Skin of body (tissue), 3 donors: ENCODE measurements at places on chromosomes 1 and 21.

DNA sequence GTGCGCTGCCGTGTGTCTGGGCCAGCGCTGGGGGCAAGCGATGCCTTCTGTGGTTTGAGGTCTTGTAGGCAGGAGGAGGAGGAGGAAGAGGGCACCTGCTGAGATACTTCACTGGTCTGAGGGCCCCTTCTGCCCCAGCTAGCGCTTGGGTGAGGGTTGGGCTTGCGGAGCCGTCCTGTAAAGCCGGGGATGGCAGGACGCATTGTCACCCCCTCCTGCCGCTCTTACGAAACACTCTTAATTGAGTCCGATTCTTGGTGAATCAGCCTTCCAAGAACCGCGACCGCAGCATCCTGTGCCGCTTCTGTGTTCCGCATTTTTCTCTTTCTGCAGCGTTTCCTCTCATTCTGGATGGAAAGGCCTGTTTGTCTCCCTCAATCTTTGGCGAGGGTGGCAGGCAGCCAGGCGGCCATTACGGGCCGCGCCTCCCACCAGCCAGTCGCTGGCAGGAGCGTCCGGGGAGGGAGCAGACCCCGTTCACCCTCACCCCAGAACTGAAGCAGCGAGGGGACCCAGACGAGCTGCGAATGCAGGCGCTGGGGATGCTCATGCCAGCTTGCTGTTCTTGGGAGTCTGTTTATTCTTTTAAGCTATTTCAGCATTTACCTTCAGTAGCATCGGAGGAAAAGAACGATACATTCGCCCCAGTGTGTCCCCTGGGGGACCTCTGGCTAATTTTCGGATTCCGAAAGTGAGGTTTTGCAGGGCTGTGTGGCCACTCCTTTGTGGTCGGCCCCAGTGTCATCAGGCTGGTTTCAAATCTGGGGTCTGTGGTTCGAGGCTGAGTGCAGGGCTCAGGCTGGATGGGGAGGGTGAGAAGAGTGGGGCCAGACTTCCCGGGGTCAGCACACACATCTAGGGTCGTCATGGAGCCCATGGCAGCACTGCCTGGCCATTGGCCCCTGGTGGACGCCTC lies 62.7 kb downstream of the SKI start:
- DNase-seq = peak; percentile 74

- no peak for DNase-seq
Measured at GRCh38 chr1:153552335-153552734, 3.3 kb upstream of the S100A3 start.

DNA sequence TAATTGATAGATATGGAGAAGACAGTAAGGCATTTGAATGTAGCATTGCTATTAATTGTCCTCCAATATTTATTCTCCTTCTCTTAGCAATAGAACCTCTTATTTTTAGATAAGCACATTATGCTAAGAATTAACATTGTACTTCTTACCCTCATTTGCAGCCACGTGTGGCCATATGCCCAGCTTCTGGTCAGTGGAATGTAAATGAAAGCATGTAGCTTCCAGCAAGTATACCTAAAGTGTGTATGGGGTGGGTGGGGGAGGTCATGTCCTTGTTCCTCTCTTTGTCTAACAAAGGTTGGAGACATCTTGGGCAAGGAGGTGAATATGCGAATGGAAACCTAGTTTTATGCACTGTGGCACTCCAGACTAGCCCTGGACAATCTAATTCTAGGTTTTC lies 133.6 kb upstream of the HMCN1 start:
- no peak for DNase-seq

DNA sequence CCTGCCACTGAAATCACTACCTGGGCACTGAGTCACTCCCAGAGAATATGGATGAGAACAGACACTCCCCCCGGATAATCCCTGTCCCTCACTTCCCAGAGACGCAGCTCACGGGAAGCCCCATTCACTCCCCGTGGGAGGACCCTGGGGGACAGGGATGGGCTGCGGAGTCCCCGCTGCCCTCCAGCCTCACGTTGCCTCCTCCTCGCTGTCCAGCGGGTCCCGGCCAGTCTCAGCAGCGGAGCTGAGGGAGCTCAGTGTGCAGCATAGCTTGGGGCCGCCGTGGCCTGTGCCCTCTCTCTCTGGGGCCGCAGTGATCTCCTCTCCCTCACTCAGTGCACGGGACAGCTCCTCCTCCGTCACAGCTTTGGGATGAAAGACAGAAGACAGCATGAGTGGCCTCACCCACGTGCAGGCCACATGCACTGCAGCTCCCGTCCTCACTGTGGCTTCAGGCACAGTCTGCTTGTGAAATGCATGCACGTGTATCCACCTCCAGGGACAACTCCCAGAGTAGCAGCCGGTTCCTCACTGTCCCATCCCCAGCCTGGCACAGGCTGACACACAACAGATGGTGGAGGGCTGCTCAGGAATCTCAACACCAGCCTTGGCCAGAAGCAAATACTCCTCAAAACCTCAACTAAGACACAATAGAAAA lies 7.4 kb downstream of the CFAP410 start:
- DNase-seq = no peak

GRCh38 chr21:15281714-15282113 lies 216.9 kb upstream of the NRIP1 start:
- DNase-seq = no peak

DNA sequence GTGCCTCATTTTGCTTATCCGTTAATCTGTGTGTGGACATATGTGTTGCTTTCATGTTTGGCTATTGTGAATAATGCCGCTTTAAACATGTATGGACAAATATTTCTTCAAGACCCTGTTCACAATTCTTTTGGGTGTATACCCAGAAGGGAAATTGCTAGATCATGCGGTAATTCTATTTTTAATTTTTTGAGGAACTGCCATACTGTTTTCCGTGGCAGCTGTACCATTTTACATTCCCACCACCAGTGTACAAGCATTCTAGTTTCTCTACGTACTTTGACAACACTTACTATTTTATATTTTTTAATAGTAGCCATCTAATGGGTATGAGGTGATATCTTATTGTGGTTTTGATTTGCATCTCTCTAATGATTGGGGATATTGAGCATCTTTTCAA lies 7.1 kb upstream of the NID1 start:
- DNase-seq = no peak

DNA sequence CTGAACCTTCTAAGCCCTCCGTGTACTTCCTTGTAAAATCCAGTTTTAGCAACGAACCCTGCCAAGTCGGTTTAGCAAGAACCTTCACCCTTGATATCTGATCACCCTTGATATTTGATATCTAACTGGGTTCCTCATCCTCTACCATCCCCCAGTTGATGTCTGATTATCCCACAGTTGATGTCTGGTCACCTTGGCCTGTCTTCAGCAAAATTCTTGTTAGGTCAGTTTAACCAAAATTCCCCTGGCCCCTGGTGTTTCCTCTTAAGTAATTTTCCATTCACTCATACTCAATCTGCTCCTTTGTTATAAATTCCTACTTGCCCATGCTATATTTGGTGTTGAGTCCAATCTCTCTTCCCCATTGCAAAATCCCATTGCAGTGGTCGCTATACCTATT lies 114.5 kb upstream of the ZNHIT6 start:
- DNase-seq = no peak

GRCh38 chr1:195306281-195306680 lies 1302.0 kb downstream of the KCNT2 start:
- peak; percentile 17 for DNase-seq

- no peak for DNase-seq
Measured at GRCh38 chr21:42352441-42353095, 1.8 kb upstream of the TFF2 start.
